Memory B cell (primary cell): ENCODE measurements at places on chromosomes 2 and 18.

GRCh38 chr2:229409751-229410181 is 138.7 kb upstream of the PID1 start:
- no peak for DNase-seq

DNA sequence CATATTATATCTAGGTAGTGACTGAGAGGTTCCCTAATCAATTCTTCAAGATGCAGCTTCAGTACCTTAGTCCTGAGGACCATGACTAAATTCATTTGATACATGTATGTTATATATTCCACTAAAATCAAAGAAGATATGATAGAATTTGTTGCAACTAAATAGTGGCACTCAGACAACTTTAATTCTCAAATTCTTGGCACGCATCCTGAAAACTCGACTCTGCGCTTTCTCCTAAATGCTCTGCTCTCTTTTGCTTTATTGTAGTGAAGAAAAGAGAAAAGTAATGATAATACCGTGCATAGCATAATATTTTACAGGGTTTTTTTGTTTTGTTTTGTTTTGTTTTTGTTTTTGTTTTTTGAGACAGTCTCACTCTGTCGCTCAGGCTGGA is 475.3 kb downstream of the ARHGAP15 start:
- DNase-seq: no peak

GRCh38 chr2:227031379-227031778 is 132.6 kb downstream of the COL4A4 start:
- DNase-seq: no peak

DNA sequence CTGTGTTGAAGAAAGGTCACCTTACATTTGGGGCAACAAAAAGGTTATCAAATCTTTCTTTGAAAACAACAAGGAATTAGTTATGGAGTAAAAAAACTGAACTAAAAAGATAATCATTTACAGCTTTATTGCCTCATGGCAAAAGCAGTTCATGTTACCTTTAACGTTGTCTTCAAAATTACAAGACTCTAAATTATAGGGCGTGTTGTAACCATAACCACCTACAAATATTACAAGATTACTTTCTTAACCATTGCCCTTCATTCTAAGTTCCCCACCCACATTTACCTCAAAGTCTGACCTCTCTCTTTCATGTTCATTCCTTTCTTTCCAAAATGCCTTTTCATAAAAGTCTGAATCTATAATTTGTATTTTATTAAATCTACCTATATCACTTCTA is 74.6 kb upstream of the LRATD1 start:
- no peak for DNase-seq

- DNase-seq: no peak
Measured at GRCh38 chr2:242029422-242030225, 160.1 kb downstream of the RTP5 start.

DNA sequence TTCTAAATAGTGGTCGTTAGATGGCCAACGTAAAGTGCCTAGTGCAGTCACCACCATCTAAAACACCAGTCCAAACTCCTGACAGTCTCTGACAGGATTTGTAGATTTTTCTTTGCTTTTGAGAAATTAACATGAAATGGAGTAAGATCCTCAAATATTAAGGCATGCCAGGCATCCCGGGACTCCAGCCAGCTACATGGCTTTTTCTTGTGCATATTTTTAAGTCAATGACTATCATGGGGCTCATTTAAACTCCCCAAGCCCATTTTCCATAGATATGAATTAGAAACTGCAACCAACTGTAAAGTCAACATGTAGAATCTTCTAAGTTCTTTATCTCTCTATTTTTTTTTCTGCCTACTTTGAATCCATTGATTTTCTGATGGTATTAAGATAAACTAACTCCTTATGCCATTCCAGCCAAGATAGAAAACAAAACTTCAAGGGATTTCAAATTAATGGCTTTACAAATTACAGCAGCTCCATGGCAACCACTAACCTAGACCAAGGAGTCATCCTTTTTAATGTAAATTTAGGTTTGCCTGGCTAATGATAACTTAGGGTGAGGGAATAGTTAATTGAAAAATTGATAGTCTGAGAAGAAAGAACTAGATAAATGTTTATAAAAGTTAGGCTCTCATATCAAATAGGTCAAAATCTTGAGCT is 764.1 kb upstream of the NXPH2 start:
- DNase-seq: no peak

- DNase-seq: no peak
Measured at GRCh38 chr2:162317058-162317742, 1.3 kb downstream of the IFIH1 start.

DNA sequence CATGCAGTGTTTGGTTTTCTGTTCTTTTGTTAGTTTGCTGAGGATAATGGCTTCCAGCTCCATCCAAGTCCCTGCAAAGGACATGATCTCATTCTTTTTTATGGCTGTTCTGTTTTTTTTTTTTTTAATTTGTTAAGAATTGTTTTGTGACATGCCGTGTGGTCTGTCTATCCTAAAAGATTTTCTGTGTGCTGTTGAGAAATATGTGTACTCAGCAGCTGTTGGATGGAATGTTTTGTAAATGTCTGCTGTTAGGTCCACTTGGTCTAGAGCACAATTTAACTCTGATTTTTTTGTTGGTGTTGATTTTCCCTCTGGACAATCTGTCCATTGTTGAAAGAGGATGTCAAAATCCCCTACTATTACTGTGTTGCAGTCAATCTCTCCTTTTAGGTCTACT is 80.4 kb upstream of the WDR75 start:
- DNase-seq: no peak

GRCh38 chr18:44732599-44732998 is 51.9 kb downstream of the SETBP1 start:
- DNase-seq: no peak

DNA sequence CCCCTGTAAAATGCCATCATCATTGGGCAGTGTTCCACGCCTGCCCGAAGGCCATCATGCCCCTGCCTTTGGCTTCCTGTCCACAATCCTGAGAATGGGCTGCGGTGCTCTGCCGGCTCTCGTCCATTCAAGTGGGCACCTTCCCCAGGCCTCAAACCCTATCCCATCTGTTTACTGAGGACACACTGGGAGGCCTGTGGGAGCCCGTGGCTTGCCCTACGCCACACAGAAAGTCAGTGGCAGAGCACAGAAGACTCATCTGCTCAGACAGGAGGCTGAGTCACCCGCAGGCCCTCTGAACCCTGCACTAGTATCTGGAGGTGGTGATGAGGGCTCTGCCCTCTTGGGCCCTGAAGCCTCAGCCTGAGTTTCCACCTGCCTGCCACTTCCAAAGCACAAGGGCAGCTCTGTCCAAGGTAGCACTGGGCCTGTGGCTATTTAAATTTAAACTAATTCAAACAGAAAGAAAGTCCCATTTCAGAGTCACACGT is 19.1 kb upstream of the ANKRD53 start:
- DNase-seq: no peak

DNA sequence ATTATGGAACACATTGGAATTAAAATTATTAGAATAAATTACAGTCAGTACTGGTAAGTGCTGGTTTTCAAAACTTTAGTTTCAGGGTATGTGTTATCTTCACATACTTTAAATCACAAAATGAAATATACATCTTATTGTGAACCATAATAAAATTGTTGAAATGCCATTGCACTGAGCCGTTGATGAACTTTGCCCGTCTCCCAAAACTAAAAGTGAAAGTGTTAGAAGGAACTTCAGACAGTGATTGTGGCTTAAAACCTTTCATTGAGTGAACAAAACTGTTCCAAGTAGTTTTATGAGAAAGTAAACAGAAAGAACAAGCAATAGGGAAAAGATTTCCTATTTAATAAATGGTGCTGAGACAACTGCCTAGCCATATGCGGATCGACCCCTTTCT is 811.6 kb downstream of the PLCL1 start:
- DNase-seq: no peak

DNA sequence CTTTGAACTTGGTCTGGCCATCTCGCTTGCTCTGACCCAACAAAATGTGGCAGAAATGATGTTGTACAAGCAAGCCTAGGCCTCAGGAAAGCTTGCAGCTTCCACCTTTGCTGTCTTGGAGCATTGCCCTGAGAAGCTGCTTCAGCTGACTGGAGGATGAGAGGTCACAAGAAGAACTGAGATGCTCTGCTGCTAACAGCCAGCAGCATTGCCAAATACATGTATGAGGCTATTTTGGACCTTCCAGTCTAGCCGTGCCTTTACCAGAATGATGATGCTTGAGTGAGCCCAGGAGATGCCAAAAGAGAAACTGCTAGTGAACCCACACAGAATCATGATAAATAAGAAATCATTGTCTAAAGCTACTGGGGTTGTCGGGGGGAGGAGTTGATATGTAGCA is 13.2 kb upstream of the ITGAV start:
- DNase-seq: no peak

DNA sequence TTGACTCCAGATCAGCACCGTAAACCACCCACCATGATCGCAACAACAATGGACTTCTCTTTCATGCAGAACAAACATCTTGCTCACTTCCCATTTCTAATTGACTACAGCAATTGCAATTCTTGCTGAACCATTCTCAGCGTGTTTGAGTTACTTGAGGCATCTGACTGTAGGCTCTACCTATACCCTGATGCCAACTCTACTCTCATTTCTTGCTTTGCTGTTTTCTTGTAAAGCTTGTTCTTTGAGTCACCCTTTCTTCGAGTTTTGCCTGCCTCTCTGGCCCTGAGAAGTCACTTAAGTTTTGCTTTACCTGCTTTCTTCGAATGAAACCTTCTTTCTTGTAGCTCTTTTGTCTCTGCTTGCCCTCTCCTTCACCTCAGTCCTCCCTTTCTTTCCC is 160.5 kb upstream of the RND3 start:
- no peak for DNase-seq

DNA sequence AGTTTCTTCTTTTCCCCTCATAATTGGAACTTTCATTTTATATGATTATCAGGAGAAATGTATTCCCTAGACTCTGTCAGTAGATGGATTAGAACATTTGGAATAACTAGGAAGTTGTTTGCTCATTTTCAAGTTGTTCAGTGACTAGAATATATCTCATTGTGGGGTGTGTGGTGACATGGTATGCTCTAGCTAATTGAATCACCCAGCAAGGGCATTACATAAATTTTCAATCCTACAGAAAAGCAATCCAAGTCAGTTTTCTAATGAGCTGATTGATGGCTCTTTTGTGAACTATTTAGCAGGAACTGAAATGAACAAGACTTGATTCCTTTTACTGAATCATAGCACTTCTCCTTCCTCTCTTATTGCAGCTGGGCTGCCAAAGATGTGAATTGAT is 461.4 kb downstream of the TGIF1 start:
- DNase-seq: no peak

- no peak for DNase-seq
Measured at GRCh38 chr2:63051795-63052333, 1.2 kb downstream of the OTX1 start.

- peak; percentile 88 for DNase-seq
Measured at GRCh38 chr2:9799729-9800632, 43.3 kb upstream of the TAF1B start.

- DNase-seq: no peak
Measured at GRCh38 chr2:72921088-72921851, 4.0 kb downstream of the EMX1 start.

- DNase-seq: no peak
Measured at GRCh38 chr2:230669386-230669950, 43.2 kb upstream of the CAB39 start.

DNA sequence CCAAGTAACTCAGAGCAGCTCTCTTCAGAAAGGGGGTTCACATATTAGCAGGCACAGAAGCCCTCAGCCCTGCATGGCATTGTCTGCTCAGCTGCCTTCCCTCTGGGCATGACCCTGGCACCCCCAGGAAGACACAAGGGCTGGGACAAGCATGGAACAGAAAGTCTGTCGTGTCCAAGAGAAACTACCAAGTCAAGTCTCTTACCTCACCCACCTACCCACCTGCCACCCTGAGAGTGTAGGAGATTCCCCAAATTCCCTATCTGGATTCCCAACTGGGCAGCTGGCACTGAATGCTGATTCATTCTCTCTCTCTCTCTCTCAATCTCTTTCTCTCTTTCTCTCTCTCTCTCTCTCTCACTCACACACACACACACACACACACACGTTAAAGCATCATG is 21.6 kb downstream of the SMAD7 start:
- no peak for DNase-seq

GRCh38 chr2:9405636-9406035 is 17.7 kb downstream of the ITGB1BP1 start:
- DNase-seq: no peak
